ENCODE measurements at places on chromosomes 7 and 10. TPM values are rescaled to one million over a fixed set of nuclear protein-coding genes. Genes with fewer than 3 reads are reported as not detected.

GRCh38 chr10:29144126-29144525, 144.7 kb upstream of the LYZL1 start:
- DNase-seq = no peak

DNA sequence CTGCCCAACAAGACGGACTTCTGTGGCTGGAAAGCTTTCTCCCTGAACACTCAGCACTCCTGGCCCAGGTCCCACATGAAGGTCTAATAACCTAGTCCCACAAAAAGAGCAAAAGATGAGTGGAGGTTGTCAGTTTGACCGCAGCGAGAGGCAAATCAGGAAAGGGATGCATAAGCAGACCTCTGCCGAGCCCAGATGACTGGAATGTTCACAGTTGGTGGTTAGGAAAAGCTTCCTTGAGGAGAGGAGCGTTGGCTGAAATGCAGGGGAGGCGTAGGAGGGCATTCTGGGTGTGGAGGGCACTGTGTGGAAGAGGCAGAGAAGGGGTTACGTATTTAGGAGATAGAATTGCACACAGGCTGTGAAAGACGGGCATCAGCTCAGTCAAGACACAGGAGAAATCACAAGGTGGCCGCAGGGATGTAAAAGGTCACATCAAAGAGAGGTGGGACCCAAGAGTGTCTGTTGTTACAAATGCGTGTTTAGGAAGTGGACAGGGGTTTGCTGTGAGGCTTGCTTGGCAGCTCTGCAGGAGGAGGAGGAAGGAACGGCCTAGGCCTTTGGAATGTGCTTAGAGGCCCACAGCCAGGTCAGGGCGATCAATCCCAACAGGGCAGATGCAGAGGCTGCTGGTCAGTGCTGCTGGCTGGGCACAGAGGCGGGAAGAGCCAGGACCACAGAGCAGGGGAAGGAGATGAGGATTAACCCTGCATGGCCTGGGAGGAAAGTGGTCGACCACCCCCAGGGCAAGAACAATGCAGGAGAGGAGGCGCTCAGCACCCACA, 133.5 kb downstream of the VIPR2 start:
- DNase-seq = no peak

DNA sequence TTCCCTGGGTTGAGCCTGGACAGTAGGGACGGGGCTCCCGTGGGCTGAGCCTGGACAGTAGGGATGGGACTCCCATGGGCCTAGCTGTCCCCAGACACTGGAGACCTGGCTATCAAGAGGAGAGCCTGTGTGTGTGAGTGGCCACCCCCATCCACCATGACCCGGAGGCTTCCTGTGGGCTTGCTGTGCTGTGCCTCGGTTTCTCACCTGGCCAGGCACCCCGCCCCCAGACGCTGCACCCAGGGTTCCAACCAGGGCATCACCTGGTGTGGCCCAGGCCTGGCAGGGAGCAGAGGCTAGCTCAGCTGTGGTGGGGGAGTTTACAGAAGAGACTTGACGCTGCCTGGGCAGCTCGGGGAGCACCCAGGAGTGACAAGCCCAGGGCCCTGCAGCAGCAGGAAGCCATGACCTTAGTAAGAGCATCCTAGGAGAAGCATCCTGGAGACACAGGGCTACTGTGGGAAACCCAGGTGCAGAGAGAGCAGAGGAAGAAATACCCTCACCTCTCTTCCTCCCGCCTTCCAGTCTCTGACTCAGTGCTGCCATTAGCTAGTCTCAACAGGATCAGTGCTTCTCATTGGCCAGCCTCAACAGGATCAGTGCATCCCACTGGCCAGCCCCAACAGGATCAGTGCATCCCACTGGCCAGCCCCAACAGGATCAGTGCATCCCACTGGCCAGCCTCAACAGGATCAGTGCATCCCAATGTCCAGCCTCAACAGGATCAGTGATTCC, 61.0 kb downstream of the PDGFA start:
- peak; percentile 59 for DNase-seq

GRCh38 chr7:134875867-134876266, 96.4 kb downstream of the CALD1 start:
- DNase-seq = no peak

- DNase-seq = no peak
These were observed 35.6 kb downstream of the ANKMY2 start for GRCh38 chr7:16609842-16610450.

GRCh38 chr7:81990395-81990794, 220.5 kb upstream of the HGF start:
- DNase-seq = no peak

DNA sequence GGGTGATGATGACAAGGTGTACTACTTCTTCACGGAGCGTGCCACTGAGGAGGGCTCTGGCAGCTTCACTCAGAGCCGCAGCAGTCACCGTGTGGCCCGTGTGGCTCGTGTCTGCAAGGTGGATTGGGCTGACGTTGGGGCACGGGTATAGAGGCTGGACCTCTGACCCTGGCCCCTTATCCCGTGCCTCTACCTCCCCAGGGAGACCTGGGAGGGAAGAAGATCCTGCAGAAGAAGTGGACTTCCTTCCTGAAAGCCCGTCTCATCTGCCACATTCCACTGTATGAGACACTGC, 8.4 kb downstream of the MRPL43 start:
- peak; percentile 69 for DNase-seq

GRCh38 chr7:129169686-129170440, 18.6 kb upstream of the SMO start:
- DNase-seq = peak; percentile 80

DNA sequence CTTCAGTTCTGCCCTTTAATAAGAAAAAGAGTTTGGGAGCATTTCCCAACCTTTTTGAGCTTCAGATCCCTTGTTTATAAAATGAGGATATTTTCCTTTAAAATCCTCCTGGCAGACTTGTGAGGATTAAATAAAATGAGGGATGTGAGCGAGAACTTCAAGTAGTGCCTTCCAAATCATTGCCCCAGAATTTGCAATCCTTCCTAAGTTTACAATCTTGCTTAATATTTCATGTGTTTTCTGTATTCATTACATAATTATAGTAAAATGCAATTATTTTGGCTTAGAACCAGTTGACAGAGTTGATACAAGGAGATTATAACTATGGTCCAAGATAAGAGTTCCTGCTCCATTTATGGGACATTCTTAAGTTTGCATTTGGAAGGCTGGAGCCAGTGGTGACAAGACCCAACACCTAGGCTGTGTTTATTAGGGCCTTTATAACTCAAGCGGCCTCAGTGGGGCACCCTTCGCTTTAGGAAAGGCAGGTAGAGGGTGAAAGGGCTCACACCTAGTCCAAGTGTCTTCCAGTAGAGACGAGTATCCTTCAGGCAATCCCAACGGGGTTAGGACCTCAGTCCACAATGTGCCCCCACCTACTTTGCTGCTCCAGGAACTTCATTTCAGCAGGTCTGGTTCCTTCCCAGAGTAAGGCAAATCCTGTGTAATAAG, 317.5 kb downstream of the WDR11 start:
- no peak for DNase-seq

DNA sequence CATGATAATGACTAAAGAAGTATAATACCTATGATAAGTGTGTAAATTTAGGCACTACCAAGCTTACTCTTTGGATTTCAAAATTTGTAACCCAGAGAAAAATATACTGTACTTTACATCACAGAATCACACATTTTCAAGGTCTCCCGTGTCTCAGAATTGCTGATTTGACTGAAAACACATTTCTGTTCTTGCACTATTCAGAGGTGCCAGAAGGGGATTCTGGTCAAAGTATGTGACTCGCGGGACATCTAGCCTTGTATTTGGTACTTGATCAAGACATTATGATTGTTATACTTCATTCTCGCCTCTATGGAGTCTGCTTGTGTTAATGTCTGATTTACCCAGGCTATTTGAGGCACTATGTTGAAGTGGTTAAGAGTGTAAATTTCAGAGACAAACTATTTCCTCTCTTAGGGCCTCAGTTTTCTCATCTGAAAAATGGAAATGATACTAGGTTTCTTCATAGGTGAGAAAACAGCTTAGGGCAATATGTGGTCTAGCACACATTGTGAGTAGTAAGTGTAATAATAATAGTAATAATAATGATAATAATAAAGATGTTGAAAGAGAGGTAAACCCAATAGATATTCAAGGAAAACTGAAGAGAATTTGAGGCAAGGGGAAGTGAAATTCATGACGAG, 320.4 kb downstream of the RNLS start:
- DNase-seq = no peak

GRCh38 chr10:129960481-129961156, 3.5 kb downstream of the EBF3 start:
- no peak for DNase-seq

GRCh38 chr7:45919993-45920459, 1.0 kb downstream of the IGFBP3 start:
- no peak for DNase-seq

DNA sequence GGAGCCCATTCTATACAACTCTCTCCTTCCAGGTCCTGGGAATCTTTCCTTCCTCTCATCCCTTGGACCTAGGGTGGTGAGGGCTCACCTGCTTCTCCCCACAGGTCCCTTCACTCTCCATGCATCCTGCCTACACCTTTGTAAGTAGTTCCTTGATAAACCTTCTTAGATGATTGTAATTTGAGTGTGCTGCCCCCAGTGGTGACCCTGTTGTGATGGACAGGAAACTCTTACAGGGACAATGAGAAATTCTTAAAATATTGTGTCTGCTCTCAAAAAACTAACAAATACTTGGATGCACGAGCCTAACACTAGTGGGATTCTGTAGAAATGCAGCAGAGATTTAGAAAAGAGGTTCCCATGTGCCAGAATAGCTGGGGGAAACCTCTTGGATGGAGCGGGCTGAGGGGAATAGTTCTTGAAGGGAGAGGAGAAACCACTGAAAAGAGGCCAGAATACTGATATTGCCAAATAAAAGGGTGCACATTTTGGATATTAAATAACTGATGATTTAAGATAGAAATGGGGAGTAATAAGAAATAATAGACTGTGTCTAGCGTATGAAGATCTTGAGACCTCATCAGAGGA, 6.7 kb upstream of the PAXIP1 start:
- DNase-seq = no peak

DNA sequence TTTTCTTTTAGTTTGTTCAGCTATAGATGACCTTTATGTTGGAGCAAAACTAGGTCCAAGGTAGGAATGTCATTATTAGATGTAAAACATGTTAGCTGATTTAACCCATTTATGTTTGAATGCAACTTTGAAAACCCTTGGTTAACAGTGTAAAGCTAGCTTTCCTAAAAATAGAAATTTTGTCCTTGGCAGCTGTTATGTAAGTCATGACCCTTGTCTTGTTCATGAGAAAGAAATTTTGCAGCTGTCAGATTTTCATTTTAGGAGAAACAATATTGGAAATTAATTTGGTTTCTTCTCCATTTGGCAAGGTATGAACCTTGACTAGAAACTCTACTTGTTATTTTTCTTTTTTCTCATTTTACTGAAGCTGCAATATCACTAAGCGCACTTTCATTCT, 23.9 kb upstream of the CCAR1 start:
- no peak for DNase-seq

GRCh38 chr10:47094636-47095035, 183.4 kb downstream of the PTPN20 start:
- DNase-seq = no peak

- DNase-seq = no peak
These were observed 40.4 kb downstream of the ASAH2 start for GRCh38 chr10:50210876-50211275.

DNA sequence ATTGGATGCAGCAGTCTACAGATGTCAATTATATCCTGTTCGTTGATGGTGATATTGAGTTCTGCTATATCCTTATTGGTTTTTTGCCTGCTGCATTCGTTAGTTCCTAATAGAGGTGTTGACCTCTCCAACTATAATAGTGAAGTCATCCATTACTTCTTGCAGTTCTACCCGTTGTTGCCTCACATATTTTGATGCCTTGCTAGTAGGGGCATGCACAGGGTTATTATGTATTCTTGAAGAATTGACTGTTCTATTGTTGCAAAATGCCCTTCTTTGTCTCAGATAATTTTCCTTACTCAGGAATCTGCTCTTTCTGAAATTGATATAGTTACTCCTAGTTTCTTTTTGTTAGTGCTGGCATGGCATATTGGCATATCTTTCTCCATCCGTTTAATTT, 140.1 kb upstream of the INHBA start:
- no peak for DNase-seq

GRCh38 chr10:74371696-74372095, 220.7 kb downstream of the ADK start:
- DNase-seq = no peak

GRCh38 chr7:151125846-151126481, 39.7 kb downstream of the AGAP3 start:
- no peak for DNase-seq

DNA sequence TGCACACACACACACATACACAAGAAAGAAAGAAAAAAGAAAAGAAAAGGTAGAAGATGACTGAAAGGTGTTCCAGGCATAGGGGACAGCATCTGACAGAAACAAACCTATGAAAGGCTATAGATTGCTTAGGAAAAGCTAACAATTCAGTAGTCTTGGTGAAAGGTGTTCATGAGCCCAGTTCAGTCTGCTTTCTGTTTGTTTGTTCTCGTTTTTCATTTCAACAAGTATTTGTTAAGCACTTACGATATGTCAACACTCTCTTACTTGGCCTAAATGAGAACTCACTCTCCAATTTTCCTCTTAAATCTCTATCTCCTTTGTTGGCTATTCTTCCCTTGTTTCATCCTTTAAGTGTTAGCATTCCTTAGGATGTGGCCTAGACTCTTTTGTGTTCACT, 133.2 kb downstream of the GRM8 start:
- DNase-seq = no peak

The HOXA7 gene
- total RNA-seq = 3.6 TPM

The SLC26A5 gene
- total RNA-seq = 0.52 TPM

The HOXA1 gene
- 1.3 TPM for total RNA-seq

The ODAD2 gene
- total RNA-seq = 0.26 TPM

The C1QL3 gene
- not detected for total RNA-seq

The CNNM1 gene
- 0.34 TPM for total RNA-seq

The GRID1 gene
- 0.22 TPM for total RNA-seq
